ENCODE measurements at places on chromosomes 12 and 14.
A peak's percentile ranks its signal among the peaks of the same experiment; 100 is the strongest.

DNA sequence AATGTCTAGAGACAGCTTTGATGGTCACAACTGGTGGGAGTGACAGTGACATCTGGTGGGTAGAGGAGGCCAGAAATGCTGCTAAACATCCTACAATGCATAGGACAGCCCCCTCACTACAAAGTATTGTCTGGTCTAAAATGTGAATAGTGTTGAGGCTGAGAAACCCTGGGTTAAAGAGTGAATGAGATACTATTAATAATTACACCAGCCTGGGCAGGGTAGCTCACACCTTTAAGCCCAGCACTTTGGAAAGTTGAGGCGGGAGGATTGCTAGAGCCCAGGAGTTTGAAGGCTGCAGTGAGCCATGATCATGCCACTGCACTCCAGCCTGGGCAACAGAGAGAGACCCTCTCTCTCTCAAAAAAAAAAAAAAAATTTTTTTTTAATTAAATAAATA is 11.1 kb downstream of the SVOP start:
- no peak for DNase-seq

DNA sequence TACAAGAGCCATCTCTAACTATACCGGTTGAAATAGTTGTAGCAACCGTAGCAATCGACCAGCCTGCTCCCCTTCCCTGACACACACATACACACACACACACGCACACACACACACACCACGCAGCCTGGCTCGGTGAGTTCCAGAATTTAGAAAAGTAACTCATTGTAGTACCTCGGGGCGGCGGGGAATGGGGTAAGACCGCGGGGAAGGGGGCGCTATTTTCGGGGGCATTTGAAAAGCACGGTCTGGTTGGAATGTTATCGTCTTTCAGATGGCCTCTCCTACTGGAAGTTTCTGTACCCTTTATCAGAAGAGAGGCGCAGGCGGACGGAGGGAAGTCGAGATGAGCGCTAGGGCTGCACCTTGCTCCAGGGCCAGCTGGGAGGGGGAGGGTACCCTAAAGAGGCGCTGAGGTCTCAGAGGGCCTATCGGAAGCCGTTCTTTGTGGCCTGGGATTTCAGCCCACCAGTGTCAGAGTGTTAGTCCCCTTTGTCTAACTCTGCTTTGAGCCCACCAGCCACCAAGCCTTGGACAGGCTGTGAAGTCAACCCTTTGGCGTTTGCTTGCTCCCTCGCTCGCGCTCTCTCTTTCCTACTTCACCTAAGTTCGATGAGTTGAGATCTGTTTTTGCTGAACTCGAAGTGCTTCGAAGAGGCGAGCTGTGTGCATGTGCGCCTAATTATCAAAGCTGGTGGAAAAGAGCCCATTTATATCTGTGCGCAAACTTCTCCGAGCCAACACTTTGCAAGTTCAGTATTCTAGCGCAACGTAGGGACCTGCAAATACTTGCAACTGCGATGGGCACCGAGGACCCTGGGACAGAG is 837 bp downstream of the COL2A1 start:
- DNase-seq = no peak

GRCh38 chr12:122204167-122205052 is 901 bp downstream of the B3GNT4 start:
- DNase-seq = no peak

DNA sequence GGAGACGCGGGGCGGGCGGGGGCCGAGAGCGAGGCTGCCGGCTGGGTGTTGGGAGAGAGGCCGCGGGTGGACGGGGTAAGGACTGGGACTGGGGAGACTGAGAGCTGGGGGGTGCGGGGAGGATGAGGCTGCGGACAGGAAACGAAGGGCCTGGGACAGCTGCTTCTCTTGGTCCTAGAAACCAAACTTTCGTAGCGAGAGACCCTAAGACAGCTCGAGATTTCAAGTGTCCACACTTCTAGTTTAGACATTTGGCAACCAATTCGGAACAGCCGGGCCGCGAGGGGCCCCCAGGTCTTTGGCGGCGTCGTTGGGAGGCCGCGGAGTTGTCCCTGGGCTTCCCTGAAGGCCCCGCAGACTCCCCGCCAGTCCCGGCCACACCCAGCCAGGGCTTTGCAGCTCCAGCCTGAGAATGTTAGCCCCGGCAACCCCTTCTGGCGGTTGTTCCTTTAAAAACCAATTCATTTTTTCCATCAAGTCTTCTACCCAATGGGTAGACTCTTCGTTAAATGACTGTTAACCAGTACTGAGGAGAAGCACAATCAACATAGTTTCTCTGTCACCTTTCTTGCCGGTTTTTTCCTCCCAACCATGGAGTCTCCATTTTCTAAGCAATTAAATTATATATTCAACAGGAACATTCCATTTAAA is 11.5 kb downstream of the NKX2-1 start:
- no peak for DNase-seq

DNA sequence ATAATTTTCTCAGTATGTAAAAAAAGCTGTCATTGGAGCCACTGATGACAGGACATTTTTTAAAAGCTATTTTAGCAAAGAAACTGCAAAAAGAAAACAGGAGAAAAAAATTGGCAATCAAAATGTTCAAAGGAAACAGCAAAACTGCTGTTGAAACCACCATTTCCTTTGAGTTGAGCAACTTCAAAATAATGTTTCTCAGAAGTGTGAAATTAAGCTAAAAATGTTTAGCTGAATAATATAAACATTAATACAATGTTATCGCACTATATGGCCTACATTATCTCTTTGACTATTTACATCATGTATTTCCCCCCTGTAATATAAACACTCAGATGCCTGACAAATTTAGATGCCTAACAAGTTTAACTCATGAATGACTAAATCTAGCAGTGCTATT is 23.4 kb upstream of the GLIPR1 start:
- no peak for DNase-seq

DNA sequence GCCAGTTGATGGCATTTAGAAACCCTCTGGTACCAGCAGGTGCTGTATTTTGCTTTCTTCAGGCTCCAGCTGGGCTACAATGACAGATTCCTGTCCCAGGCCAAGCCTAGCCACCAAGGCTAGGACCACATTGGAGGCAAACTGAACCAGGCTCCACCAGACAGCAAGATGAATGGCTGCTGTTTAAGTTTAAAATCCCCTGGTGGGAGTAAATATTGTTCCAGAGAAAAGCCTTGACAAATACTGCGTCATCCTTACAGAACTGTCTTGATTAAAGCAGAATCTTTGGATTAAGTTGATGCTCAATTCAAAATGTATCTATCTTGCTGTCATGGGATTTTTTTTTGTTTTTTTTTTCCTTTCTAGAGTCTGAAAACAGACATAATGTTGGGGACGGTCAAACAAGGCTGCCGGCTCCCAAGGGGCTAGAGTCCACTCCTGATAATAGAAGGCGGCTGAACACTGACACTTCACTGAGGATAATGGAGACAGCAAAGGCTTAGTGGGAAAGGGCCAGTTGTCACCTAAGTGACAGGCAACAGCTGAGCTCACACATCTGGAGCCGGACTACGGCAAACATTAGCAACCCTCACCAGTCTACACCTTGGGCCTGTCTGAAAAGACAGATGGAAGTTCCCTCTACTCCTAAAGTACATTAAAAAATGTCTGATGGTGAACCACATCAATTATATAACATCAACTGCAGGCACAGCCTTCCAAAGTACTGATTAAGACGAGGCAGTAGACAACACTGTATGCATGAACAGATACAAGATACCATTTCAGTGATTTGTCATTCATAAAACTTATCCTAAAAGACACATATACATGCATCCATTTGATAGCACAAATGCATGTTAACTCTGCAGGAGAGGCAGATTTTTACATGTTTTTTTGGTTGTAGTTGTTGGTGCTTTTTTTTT is 1.7 kb downstream of the PRICKLE1 start:
- no peak for DNase-seq

GRCh38 chr12:64522316-64522715 is 70.4 kb downstream of the TBK1 start:
- no peak for DNase-seq

DNA sequence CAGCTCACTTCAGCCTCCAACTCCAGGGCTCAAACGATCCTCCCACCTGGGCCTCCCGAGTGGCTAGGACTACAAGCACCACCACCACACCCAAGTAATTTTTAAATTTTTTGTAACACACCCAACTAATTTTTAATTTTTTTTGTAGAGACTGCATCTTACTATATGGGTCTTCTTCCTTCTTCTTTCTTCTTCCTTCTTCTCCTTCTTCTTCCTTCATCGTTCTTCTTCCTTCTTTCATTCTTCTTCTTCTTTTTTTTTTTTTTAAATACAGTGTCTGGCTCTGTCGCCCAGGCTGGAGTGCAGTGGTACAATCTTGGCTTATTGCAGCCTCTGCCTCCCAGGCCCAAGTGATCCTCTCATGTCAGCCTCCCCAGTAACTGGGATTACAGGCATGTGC is 965 bp upstream of the CREBL2 start:
- DNase-seq = no peak

DNA sequence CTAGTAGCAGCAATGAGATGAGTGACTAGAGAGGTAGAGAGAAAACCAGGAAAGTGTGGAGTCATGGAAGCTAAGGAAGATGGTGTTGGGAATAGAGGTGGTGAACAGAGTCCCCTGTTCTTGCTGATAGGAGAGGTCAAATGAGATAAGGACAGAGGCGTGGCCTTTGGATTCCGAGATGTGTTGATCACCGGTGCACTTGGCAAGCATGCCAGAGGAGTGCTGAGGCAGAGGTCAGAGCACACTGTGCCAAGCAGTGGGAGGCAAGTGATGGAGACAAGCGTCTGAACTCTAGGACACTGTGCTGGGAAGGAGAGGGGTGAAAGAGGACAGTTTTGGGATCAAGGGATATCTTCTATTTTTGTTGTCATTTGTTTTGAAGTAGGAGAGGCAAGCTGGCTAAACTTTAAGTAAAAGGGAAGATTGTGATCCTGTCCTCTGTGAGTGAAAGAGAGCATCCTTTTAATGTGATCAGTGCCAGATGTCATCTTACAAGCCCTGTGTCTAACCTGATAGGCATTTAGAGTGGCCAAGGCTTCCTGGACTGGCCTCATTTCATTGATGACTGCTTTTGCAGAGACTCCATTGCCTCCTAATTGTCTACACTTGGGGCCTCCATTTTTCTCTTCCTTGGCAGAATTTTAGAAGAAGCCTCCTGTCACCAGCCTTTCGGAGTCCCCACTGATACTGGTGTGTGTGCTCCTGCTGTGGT is 336.4 kb downstream of the CACNA1C start:
- DNase-seq = no peak

GRCh38 chr12:98653866-98654493 is 8.9 kb downstream of the APAF1 start:
- DNase-seq = peak; percentile 77

DNA sequence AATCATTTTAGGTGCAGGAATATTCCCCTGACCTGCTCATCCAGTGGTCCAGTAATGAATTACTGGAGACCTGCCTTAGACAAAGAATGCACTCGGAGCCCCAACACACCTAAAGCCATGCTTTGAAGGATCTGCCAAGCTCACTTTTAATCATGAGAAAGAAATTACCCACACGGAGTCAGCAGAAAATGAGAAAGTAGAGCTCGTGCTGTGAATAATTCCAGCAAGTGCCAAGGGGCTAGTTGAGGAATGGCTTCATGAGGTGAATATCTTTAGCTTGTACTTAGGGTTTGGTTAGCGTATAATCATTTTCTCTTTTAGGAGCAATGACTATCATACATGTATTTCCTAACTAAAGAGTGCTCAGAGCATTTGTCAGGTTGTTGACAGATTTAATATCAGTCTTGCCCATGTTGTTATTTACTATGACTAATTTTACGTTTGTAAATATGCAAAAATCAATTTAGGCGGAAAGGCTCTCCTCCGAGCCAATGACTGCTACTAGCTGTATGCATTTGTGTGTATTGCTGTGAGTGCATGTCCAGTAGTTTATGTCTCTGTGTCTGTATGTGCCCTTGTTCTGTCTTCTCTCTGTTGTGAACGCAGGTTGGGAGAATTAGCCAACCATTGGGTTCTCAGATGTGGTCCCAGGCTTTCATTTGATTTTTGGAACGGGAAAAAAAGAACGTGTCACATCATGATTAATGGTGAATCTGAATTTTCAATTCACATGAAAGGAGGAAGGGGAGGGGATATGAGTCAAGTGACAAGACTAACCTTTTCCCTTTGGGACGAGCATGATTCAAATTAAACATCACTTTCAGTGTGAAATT is 98.4 kb downstream of the RMST start:
- DNase-seq = no peak

- no peak for DNase-seq
These were observed 64.4 kb downstream of the TGFB3 start for GRCh38 chr14:75917322-75917945.

DNA sequence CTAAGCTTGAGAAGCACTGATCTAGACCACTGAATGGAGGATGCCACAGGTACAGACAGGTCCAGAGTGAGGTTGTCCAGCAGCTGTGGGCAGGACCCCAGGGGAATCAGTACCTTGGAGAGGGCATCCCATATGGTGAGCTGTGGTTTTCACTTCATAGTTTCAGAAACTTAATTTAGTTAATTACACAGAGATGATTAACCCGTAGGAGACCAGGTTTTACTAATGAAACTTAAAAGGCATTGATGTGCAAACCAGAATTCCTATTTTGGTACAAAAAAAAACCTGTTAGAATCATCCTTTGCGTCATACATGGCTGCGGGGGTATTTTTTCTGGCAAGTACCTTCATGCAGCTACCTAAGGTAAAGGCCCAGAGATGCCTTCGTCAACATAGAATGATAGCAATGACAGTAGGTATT is 159.3 kb downstream of the DACT1 start:
- no peak for DNase-seq

GRCh38 chr14:90533591-90534021 is 136.8 kb downstream of the CALM1 start:
- no peak for DNase-seq

GRCh38 chr14:74879427-74880182 is 2.1 kb upstream of the DLST start:
- no peak for DNase-seq

- DNase-seq = no peak
These were observed 13.7 kb downstream of the TCTN1 start for GRCh38 chr12:110627500-110628195.
